ENCODE measurements at places on chromosomes 3 and 15. TPM values are rescaled to one million over a fixed set of nuclear protein-coding genes. Genes with fewer than 3 reads are reported as not detected.
A peak's percentile ranks its signal among the peaks of the same experiment; 100 is the strongest.

GRCh38 chr15:95644100-95644875, 686.2 kb upstream of the NR2F2 start:
- DNase-seq: peak; percentile 82

DNA sequence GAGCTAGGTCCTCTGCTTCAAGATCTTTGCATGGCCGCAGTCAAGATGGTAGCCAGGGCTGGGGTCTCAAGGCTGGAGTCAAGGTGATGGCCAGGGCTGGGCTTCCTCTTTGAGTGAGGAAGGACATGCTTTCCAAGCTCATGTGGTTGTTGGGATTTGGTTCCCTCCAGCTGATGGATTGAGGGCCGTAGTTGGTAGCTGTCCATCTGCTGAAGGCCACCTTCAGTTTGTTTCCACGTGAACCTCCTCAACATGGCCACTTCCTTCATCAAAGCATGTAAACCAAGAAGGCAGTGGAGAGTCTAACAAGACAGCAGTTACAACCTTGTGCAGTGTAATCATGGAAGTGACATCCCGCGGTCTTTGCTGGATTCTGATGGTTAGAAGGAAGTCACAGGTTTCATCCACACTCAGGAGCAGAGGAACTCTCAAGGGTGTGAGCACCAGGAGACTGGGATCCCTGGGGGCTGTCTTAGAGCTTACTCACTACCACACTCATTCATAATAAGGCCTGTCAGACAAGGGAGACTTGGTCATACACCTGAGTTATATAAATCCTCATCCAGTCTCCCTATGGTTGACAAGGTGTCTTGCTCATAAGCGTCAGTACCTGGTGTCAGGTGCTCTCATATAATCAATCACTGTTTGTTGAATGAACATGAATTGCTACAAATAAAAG, 42.1 kb downstream of the ABHD5 start:
- DNase-seq: no peak

DNA sequence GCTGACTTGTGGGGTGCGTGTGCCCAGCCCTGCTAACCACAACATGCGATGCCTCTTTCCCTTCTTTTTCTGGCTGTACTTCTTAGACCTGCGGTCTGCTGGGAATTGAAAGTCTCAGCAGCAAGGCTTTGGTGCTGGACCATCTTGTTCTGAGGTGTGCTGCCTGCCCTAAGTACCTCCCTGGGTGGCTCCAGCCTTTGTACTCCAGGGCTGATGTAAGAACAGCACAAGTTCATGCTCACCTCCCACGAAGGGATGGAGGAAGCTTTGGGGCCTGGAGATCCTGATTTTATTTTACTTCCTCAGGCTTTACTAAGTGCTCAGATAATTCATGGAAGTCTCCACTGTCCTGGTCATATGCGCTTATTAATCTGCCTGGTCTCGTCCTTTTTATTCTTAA, 28.9 kb downstream of the FAM43A start:
- no peak for DNase-seq

- no peak for DNase-seq
Measured at GRCh38 chr3:153072856-153073255, 89.2 kb upstream of the RAP2B start.

GRCh38 chr3:347581-347980, 151.0 kb downstream of the CHL1 start:
- DNase-seq: no peak

DNA sequence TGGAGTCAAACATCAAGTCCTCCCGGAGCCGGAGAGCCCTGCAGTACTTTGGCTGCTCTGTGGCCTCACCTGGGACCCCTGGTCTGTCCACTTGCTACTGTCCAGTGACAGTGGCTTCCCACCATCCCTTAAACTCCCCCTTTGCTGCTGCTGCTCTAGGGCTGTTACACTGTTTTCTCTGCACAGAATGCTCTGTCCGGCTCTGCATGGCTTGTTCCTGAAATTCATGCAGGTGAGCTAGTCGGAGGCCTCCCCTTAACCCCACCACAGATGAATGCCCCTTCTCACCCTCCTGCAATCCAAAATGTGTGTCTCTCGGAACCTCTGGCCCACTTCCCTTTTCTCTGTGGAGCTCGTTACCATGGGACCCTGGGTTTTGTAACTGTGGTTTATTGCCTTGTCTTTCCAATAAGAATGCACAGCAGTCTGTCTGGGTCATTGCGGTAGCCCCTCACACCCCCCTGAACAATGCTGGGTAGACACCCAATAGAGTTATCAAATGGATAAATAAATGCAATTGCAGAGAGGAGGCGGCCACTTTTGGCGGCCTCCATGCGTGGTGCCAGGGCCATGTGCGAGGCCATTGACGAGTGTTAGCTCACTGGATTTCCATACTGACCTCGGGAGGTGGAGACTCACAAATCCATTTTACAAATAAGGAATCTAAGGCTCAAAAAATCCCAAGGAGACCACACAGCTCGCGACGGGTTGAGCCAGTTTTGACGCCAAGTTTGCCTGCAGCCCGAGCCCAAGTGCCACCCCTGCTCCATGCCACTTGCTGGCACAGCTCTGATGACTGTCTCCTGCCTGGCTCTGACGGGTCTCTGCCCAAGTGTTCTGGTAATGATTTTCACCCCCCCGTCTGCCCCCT, 48.5 kb downstream of the RGMA start:
- no peak for DNase-seq

Gene STX19
- 8.0 TPM for total RNA-seq

Gene C3orf22
- total RNA-seq: 0.28 TPM

Data from lung (tissue), 17 donors.